ENCODE measurements at places on chromosomes 6 and 20.

DNA sequence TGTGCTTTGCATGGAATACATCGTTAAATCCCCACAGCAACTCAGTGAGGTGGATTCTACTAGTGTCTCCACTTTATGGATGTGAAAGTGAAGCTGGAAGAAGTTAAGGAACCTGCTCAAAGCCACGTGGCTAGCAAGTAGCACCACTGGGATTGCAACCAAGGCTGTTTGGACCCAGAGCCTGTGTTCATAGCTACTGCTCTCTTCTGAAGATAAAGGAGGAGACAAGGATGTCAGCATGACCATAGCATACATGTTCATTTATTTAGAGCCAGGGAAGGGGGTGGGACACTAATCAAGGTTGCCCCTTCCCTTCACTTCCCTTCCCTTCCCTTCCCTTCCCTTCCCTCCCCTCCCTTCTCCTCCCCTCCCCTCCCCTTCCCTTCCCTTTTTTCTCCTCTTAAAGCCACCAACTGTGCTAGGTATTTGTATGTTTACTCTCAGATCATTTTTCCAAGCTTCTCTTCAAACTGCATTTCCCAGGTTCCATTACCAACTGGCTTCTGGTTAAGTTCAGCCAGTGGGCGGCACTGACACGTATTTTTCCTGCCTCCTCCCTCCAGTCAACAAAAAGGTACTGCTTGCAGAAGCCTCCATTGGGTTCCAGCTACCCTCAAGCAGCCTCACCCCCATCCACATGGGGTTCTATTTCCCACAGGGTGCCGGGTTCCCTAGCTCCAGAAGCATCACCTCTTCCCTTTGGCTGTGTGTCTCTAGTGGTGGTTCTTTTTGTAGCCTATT is 134.9 kb downstream of the BCAS1 start:
- no peak for DNase-seq

DNA sequence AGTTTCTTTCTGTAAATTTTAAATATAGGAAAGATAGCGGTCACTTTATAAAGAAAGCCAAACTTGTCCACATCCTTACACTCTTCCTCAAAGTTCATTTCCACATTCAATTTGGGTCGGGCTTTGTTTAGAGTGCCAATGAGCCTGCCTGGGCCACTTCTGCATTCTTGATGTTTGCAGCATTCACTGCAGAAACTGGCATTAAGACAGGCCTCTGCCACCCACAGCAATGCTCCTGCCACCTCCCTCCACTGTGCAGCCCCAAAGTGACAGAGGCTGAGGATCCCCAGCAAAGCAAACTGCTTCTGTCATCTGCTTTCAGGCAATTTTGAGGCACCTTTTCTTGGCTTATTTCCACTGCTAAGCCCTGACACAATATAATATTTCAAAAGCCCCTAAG is 61.2 kb downstream of the TNFAIP3 start:
- no peak for DNase-seq

DNA sequence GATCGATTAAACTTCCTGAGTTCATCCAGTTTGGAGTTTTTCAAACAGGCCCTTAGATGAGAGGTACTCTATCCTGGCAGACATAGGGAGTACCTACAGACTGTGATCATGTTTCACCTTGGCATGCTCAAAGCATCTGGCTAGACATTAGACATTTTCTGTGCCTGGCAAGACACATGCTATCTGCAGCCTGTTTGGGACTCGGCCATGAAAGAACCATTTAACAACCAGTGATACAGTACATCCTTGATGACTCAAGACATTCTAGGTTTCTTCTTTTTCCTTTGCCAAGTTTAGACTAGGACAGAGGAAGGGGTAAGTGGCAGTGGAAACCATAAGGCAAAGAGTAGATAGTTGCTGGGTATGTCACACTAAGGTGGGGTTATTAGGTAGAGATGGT is 15.4 kb upstream of the PAQR8 start:
- DNase-seq = no peak

GRCh38 chr6:35453236-35453635 is 1.1 kb downstream of the FANCE start:
- no peak for DNase-seq

- DNase-seq = no peak
Observed at GRCh38 chr20:8656335-8656734, 412.6 kb upstream of the PLCB4 start.

DNA sequence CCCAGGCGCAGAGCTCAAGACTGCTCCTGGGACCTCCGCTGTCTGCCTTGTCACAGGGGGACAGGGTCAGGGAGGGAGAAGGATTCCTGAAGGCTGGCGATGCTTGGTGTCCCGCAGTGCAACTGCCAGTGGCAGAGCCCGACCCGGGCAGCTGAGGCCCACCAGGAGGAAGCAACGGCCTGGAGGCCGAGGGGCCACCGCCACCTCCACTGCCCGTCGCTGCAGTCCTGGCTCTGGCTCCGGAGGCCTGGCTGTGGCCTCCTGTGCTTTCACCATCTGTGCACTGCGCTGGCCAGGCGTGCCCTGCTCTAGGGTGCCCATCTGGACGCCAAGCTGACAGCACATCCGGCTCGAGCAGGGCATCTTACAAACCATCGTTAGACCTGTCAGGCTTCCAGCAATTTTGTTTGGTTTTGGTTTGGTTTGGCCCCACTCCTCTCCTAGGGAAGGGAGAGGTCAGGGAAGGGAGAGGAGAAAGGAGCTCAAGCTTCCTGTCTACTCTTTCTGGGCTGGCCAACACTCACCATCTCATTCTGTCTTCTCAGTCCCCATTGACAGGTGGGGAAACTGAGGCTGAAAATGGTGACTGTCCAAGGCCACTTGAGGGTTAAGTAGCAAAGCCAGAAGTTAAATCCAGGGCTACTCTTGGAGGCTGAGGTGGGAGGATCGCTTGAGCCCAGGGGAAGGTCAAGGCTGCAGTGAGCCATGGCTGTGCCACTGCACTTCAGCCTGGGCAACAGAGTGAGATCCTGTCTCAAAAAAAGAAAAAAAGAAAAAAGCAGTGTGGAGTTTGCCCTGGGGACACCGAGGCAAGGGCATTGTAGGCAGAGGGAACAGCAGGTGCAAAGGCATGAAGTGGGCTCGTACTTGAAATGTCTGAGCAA is 37.7 kb upstream of the NOL4L start:
- DNase-seq = no peak

- no peak for DNase-seq
Observed at GRCh38 chr6:160102956-160103824, 18.4 kb upstream of the SLC22A1 start.

GRCh38 chr6:142682985-142683384 is 262.0 kb downstream of the HIVEP2 start:
- no peak for DNase-seq

GRCh38 chr6:72955666-72956065 is 269.6 kb downstream of the KHDC1L start:
- no peak for DNase-seq

DNA sequence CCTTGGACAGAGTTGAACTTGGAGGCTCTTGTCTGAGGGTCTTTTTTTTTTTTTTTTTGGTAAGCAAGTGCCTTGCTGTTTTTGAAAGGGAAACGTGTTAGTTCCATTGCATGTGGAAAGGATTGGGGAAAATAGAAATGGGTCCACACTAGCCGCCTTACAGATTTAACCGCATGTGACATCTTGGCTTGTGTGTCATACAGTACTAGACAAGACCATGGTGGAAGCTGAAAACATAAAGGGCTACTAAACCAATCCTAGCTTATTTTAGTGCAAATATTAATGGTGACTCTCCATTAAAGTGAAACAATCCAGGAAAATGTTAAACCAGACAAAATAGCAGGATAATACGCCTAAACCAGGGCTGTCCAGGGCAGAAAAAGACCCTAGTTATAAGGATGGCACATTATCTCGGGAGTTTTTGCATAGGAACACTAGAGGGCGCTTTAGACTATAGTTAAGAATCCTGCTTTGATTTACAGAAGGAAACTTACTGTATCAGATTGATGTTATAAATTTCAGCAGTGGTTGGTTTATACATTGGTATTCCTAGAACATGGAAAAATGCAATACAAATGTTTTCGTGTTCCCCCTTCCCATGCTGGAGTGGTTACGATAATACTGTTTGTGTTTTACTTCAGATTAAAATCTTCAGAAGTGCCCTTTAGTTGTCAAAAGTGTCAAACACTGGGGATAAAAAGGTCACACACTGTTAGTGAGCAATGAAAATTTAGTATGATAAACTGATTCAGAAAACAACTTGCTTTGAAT is 59.8 kb upstream of the DEK start:
- peak; percentile 75 for DNase-seq

- no peak for DNase-seq
Observed at GRCh38 chr6:149608381-149608982, 40.0 kb downstream of the KATNA1 start.

DNA sequence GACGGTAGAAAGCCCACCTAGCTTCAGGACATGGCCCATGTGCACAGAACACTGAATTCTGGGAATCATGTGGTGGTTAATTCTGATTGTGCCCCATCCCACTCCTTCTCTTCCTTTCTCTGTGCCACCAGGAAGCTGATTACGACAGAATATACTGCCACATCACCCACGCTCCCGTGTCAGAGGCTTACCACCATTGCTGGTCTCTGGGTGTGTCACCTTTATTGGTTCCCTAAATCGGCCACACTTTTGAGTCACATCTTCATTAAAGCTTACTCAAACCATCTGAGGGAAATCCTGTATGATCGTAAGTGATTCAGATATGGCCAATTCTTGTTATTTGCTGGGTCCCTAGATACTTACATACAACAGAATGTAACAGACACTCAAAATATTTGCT is 3.1 kb downstream of the TRMT6 start:
- no peak for DNase-seq

- DNase-seq = peak; percentile 12
Observed at GRCh38 chr6:136607932-136608772, 57.9 kb upstream of the MAP7 start.

- DNase-seq = no peak
Observed at GRCh38 chr6:158708239-158708638, 58.4 kb downstream of the SYTL3 start.

DNA sequence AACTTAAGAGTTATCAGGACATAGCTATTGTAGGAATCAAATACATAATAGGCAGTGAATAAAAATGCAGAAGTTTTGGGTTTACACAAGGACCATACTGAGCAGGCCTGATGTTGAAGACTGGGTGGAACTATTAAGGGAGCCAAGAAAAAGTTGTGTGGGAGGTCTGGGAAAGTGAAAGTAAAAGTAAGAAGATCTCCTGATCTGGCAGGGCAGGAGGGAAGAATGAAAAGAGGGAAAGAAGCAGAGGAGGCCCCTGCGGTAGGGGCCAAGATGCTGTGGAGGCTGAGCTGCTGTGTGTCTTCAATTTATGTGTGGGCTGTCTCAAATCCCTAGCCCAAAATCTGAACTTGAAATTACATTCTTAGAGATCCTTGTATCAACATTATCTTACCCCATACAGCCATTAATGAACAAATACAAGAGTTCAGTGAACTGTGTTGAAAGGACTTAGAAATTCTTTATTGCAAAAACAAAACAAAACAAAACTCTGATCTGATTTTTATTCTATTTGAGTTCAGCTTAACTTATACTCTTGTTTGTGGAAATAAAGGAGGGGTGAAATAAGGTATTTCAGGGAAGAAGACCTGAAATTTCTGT is 1183.8 kb downstream of the HACE1 start:
- DNase-seq = no peak

- DNase-seq = no peak
Observed at GRCh38 chr6:115706324-115706723, 354.4 kb downstream of the FRK start.

- no peak for DNase-seq
Observed at GRCh38 chr6:75116946-75117345, 88.9 kb downstream of the COL12A1 start.

GRCh38 chr6:133894795-133895358 is 6.0 kb downstream of the TCF21 start:
- no peak for DNase-seq

DNA sequence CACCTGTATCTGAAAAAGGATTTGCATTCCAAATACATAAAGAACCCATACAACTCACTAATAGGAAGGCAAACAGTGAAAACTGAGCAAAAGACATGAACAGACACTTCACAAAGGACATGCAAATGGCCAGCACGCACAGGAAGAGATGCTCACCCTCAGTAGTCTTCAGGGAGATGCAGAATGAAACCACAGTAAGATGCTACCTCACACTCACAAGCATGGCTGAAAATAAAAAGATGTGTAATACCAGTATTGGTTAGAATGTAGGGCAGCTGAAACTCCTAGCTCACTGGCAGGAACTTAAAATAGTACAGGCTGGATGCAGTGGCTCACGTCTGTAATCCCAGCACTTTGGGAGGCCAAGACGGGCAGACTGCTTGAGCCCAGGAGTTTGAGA is 64.6 kb downstream of the SNX5 start:
- no peak for DNase-seq

GRCh38 chr6:83702077-83702476 is 6.8 kb downstream of the SNAP91 start:
- DNase-seq = no peak

GRCh38 chr20:36441416-36441815 is 99.9 kb upstream of the MYL9 start:
- no peak for DNase-seq

GRCh38 chr6:137119196-137120104 is 54.0 kb downstream of the IL22RA2 start:
- DNase-seq = no peak

DNA sequence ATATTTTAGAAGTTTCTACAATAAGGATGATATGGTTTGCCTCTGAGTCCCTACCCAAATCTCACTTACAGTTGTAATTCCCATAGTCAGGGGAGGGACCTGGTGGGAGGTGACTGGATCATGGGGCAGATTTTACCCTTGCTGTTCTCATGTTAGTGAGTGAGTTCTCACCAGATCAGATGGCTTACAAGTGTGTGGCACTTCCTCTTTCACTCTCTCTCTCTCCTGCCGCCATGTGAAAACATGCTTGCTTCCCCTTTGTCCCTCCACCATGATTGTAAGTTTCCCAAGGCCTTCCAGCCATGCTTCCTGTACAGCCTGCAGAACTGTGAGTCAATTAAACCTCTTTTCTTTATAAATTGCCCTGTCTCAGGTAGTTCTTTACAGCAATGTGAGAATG is 527.5 kb upstream of the ID4 start:
- no peak for DNase-seq

DNA sequence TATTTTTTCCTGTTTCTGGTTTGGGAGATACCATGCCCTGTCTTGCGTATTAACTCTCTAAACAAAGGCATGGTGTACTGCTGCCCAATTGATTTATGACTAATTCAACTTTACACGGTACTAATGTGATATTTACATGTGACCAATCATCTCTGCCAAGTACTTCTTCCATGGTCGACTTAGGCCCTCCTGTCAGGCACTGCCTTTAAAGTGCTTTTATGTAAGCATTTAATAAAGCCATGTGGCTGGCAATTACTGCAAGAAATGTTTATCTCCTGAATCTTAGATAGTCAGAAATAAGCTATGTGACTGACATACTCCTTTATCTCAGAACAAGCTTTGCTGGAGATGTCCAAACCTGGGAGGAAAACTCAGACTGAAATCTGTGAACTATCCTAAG is 323.4 kb downstream of the BTBD3 start:
- no peak for DNase-seq

GRCh38 chr20:48405909-48406308 is 421.9 kb downstream of the PREX1 start:
- DNase-seq = no peak

- no peak for DNase-seq
Observed at GRCh38 chr6:29531668-29532067, 27.9 kb downstream of the UBD start.

GRCh38 chr20:24469894-24470745 is 691 bp downstream of the SYNDIG1 start:
- DNase-seq = no peak

- DNase-seq = no peak
Observed at GRCh38 chr6:91654357-91654756, 1067.5 kb upstream of the MAP3K7 start.

GRCh38 chr6:82877213-82878195 is 188.1 kb downstream of the UBE3D start:
- no peak for DNase-seq

All from amniotic stem cell (primary cell).